CD4-positive, CD25-positive, alpha-beta regulatory T cell (primary cell): ENCODE measurements at places on chromosomes 11 and 22.
A peak's percentile ranks its signal among the peaks of the same experiment; 100 is the strongest.

- DNase-seq = no peak
These were observed 18.7 kb upstream of the PANX2 start for GRCh38 chr22:50151571-50152537.

DNA sequence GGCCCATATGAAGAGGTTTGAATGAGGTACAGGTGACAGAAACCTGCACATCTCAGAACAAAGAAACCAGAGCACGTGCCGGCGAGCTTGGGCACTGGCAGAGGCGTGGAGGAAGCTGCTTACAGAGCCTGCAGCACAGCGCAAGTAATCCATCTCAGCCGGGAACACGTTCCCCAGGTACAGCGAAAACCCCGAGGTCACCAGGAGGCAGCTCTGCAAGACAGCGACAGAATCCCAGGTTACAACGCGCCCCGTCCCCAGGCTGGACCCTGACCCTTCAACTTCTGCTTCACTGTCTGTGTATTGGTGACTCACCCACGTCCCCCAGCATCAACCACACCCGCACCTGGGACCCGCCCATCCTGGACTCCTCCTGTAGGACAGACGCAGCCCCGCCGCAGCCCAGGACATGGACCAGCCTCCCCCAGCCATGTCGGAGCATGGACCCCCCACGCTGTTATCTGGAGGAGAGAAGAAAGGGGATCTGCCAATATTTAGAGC lies 2.2 kb downstream of the MLC1 start:
- no peak for DNase-seq

DNA sequence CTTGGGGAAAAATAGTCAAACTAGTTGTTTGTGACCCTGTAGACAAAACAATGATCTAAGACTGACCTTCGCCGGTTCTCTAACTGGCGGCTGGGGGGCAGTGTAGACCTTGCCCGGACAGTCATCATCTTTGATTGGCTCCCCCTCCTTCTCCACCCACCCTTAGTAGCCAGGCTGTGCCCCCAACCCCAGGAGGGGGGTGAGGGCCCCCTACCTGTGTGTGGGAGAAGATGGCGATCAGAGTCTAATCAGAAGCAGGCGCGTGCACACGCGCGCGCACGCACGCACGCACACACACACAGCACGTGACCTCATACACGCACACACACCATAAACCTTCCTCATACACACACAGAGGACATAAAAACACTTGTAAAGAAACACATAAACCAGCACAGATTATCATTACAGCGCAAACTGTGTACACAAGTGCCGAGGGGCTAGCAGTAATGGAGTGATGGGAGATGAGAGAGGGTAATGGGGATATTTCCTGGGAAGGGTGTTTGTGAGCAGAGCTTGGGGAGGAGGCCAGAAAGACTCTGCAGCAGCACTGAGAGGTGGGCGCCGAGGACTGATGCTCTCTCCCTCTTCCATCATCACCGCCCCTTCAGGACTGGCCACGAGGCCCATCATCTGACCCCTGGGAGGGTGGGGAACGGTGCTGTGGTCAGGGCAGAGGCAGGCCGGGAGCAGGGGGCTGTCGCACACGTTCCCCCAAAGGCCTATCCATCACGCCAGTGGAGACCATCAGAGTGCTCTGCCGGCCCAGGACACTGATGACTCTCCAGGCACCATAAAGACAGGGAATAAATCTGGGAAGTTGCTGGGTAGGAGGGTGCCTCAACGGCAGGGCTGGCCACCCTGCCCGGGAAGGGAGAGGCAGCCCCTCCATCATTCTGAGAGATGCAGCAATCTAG lies 12.2 kb downstream of the NECTIN1 start:
- DNase-seq = no peak

- no peak for DNase-seq
These were observed 85.9 kb upstream of the USP47 start for GRCh38 chr11:11755871-11756270.

GRCh38 chr22:49551446-49551845 lies 276.2 kb downstream of the BRD1 start:
- no peak for DNase-seq

- DNase-seq = peak; percentile 25
These were observed 6.7 kb upstream of the SORL1-AS1 start for GRCh38 chr11:121459413-121460017.

GRCh38 chr11:110126936-110127335 lies 33.7 kb downstream of the ZC3H12C start:
- no peak for DNase-seq

DNA sequence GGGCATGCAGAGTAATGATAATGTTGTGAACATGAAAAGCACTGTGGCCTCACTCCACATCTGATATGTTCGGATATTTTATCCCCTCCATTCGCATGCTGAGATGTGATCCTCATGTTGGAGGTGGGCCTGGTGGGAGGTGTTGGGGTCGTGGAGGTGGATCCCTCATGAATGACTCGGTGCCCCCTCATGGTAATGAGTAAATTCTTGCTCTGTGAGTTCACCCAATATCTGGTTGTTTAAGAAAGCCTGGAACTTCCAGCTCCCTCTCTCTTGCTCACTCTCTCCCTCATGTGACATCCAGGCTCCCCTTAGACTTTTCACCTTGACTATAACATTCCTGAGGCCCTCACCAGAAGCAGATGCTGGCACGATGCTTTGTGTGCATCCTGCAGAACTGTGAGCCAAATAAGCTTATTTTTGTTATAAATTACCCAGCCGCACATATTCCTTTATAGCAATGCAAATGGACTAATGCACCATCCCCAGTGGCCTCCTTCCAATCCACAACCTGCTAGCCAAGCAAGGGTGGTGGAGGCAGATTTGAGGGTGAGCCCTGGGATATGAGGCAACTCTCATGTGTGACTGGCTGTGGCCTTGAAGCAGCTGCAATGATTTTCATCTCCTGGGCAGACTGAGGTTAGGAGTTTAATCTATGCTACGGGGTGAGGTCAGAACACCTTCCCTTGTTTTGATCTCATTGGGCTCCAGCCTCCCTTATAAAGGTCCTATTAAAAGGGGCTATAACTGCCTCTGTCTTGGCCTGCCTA lies 276.5 kb downstream of the ETS1 start:
- DNase-seq = no peak

DNA sequence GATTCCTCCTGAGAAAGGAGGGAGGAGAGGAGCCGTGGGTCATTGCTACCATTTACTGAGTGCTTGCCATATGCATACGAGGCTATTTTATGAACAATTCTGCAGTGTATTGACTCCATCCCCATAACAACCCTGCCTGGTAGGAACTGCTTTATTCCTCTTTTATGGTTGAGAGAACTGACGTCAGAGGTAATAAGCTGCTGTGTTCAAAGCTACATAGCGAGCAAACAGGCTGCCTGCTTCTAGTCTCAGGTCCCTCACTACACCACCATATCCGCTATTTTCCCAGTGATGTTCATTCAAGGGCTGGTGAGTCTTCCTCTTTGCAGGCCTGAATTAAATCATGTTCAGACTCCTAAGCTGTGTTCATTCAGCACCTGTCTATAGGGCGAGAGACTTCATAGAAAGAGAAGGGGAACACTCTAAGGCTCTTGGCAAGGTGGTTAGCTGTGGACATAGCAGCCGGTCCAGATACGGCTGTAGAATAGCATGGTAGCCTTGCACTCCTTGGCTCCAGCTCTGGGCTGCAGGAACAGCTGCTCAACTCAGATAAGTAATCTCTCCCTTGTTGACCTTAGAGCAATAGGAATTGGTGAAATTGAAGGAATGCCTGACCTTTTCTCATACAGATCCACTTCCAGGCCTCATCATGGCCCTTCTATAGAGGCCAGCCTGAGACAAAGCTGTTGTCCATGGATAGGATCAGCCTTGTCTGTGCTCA lies 82.6 kb downstream of the MICAL2 start:
- DNase-seq = no peak
